ENCODE measurements at places on chromosomes 5 and 9.
A peak's percentile ranks its signal among the peaks of the same experiment; 100 is the strongest.

DNA sequence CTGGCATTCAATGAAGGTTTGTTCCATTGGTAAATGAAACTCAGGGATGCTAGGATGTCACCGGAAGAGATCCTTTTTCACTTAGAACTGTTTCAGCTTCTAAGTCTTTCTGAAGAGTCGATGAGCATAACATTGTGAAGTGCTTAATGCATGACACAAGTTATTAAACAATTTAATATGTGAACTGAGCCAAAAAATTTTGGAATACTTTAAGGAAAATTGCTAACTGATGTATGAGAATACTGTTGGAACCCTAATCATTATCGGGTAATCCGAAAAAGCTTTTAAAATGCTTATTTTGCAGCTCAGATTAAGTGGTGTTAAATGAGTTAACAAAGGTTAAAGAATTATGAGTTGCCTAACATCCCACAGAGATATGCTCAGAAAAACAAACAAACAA is 34.9 kb downstream of the DMRT2 start:
- no peak for DNase-seq

GRCh38 chr5:78538240-78538850 is 110.2 kb downstream of the LHFPL2 start:
- no peak for DNase-seq

DNA sequence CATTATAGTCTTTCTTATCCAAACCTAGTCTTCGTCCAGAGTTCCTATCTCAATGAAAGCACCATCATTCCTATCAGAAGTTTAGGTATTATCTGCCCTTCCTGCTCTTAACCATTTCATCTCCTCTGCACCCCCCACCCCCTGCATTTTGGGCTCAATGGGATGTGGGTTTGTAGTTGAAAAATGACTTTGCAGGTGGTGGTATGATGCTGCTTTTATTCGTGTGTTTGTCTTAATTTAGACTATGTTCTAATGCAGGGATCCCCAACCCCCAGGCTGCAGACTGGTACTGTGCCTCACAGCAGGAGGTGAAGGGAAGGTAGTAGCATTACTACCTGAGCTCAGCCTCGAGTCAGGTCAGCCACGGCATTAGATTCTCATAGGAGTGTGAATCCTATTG is 49.4 kb upstream of the ZNF608 start:
- no peak for DNase-seq

DNA sequence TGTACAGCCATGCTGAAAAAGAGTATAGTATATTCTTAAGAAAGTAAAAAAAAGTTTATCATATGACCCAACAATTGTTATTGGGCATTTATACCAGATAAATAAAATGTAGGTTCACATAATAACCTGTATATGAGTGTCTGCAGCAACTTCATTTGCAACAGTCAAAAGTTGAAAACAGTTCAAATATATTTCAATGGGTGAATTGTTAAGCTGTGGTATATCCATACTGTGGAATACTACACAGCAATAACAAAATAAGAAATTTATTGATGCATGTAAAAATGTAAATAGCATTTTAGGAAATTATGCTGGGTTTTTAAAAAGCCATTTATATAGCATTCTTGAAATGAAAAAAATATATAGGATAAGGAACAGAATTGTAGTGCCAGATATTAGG is 1420.1 kb upstream of the ACO1 start:
- DNase-seq = no peak

DNA sequence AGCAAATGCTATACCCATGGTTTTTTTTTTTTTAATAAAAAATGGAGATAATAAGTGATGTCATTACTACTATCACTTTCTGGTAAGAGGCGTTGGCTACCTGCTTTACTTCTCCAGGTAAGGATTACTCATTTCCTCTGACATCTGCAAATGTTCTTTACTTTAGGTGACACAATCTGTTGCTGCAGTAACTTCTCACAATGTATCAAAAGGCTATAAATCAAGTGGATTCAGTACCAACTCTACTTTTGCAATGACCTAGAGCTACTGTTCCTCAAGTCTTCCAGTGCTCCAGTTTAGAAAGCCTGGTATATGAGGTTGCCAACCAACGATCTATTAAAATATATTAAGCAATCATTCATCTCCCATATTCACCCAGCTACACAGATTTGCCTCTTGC is 129.1 kb downstream of the PLK2 start:
- no peak for DNase-seq

DNA sequence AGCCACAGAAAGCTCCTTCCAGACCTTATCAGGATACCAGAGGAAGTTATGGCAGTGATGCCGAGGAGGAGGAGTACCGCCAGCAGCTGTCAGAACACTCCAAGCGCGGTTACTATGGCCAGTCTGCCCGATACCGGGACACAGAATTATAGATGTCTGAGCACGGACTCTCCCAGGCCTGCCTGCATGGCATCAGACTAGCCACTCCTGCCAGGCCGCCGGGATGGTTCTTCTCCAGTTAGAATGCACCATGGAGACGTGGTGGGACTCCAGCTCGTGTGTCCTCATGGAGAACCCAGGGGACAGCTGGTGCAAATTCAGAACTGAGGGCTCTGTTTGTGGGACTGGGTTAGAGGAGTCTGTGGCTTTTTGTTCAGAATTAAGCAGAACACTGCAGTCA is 70.8 kb upstream of the ENTREP1 start:
- DNase-seq = no peak

GRCh38 chr5:135437796-135438560 is 9.2 kb downstream of the DCANP1 start:
- DNase-seq = no peak

- peak; percentile 6 for DNase-seq
Measured at GRCh38 chr5:155616779-155617392, 603.3 kb downstream of the KIF4B start.

- no peak for DNase-seq
Measured at GRCh38 chr5:178440181-178440580, 150.0 kb downstream of the COL23A1 start.

GRCh38 chr5:131224387-131225201 is 39.3 kb upstream of the CDC42SE2 start:
- no peak for DNase-seq

DNA sequence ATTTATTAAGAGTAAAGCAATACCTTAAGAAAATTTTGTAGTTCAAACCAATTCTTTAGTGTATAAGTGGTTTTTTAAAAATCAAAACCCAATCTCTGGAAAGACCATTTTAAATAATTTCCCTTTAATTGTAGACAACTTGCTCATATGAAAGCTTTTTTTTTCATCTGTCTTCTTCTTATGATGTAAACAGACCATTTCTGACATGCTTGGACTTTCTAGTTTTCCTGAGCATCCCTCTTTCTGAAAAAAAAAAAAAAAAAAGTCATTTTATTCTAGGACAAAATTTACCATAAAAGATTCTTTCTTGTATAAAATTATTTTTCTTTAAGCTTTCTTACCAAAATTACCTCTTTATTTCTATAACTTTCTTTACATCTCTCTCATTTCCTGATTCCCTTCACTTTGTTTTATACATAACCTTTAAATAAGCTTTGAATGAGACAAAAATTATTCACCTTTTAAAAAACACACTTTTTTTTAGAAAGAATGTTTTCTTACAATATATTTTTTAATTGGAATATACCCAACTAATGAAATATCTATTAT is 67.5 kb downstream of the COL15A1 start:
- DNase-seq = no peak

GRCh38 chr5:65612298-65612907 is 11.7 kb downstream of the TRIM23 start:
- no peak for DNase-seq

DNA sequence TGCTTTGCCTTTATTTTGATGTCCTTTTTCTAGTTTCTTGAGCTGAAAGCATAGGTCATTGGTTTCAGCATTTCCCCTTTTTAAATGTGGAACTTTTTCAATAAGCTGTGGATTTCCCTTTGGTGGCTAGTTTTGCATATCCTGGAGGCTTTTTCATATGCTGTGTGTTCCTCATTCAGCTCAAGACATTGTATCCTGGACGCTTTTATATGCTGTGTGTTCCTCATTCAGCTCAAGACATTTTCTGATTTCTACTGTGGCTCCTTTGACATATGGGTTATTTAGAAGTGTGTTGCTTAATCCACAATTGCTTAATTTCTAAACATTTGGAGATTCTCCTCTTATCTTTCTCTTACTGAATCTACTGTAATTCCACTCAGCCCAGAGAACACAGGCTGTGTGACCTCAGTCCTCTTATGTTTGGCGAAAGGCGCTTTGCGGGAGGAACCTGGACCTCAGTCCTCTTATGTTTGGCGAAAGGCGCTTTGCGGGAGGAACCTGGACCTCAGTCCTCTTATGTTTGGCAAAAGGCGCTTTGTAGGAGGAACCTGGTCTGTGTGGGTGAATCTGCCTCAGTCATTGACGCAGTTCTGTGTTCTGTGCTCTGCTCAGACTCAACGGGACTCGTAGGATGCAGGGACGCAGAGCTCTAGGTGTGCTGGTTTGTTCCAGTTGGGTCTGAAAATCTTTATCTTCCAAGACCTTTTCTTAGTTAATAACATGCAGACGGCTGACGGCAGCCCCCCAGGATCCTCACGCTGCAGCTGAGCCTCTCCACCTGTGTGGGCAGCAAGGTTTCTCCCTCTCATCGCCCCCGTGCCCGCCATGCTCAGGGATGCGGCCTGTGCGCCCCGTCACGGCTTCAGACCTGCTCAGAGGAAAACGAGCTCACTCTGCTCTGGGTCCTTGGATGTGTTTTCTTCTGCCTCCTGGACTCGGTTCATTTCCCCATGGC is 6.0 kb upstream of the SLC9A3 start:
- DNase-seq = no peak

DNA sequence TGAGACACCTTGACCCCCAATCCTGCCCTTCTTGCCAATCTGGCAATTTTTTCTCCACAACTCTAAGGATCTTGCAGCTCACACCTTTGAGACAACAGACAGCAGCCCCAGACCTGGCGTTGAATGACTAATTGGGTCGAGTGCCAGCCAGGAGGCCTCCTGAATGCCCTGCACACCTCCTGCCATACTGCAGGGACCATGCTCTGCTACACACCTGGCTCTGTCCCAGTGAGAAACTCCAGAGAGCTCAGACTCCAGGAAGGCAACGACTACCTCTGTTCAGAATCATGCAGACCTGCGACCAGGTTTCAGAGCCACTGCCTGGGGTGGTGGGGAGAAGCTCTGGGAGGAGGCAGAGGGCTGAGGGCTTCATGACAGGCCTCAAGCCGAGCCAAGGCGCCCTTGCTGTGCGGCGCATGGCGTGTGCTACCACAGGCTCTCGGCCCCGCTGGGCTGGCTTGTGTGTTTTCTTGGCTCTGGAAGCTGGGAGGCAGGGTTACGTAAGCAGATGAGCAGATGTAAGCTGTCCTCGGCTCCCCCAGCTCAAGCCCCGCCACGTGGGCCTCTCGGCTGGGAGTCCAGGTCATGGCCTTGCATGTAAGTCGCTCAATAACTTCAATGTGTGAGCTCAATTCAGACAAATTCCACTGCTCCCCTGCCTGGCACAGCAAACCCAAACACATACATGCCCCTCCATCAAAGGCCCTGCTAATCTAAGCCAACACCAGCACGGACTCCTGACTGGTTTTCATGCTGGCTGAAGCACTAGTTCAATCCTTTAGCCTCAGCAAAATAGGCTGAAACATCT is 27.5 kb downstream of the B4GALT1 start:
- DNase-seq = no peak

- DNase-seq = no peak
Measured at GRCh38 chr9:132732326-132733259, 62.3 kb downstream of the GTF3C4 start.

- DNase-seq = no peak
Measured at GRCh38 chr9:88726803-88727202, 191.8 kb downstream of the NXNL2 start.

DNA sequence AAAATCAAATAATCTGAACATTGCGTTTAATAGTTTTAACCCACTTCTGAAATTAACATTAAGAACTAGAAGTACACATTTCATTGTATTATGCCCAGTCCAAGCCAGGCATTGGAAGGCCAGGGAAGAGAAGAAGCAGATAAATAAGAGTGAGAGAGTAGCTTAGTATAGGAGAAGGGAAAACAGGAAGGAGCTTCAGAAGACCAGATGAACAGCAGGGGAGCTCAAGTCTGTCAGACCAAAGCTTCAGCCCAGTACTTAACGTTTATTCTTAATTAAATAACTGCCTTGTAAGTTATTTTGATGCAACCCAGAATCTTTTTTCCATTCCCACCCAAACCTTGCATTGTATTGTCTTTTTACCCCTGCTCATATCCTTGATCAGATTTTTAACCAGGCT is 11.5 kb upstream of the FAM120AOS start:
- DNase-seq = no peak

DNA sequence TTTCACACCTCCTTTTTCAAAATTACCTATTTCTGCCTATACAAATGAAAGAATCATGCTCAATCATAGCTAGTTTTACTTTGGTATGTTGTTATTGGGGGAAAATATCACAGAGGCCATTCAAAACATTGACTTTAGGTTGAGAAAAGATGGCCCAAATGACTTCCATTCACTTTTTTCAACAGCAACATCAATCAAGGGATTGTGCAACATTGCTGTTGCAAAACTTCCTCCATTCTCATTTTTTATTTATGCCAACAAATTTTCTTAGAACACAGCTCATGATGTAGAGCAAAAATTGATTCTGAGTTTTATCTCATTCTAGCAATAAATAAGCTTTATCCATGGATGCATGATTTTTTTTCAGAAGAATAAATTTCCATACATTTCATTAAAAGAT is 93.6 kb upstream of the RORB start:
- no peak for DNase-seq

- no peak for DNase-seq
Measured at GRCh38 chr5:6188344-6188743, 190.0 kb downstream of the MED10 start.

DNA sequence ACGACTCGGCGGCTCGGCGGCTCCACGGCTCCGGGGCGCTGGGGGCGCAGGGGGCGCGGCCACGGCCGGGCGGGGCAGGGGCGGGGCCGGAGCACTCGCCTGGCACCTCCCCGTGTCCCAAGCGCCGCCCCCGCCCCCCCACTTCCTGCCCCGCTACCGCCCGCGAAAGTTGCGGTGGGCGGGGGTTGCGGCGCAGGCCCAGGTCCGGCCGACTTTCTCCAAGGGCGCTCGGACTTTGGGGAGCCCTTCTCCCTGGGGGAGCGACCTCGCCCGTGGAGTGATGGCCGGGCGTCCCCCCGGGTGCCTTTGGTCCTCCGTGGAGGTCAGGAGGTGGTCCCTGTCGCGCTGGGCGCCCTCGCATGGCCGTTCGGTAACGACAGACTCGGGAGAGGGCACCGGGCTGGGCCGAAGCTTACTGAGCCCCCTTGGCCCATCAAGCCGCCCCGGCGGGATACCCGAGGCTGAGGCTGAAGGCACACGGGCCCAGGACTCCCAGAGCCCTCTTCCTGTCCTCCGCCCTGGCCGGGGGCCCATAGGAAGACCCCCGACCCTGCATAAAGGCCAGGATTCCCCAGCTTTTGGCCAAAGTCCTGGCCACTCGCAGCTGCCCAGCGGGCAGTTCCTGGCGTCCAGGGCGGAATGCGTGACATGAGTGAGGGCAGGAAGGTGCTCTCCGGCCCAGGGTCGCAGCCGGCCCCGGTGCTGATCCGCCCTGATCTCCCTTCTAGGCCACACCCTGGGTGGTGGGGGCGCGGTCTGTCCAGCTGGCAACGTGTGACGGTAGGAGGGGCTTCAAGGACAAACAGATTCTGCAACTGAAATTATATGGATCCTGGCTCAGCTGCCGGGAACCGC is 883 bp upstream of the VAV2 start:
- peak; percentile 78 for DNase-seq

- no peak for DNase-seq
Measured at GRCh38 chr5:65840071-65840470, 86.3 kb upstream of the ERBIN start.
